ENCODE measurements at places on chromosomes 6 and 20.

GRCh38 chr6:38495922-38496635 is 143.7 kb downstream of the BTBD9 start:
- DNase-seq: peak; percentile 55

- DNase-seq: no peak
Observed at GRCh38 chr6:11968241-11968806, 43.8 kb upstream of the HIVEP1 start.

DNA sequence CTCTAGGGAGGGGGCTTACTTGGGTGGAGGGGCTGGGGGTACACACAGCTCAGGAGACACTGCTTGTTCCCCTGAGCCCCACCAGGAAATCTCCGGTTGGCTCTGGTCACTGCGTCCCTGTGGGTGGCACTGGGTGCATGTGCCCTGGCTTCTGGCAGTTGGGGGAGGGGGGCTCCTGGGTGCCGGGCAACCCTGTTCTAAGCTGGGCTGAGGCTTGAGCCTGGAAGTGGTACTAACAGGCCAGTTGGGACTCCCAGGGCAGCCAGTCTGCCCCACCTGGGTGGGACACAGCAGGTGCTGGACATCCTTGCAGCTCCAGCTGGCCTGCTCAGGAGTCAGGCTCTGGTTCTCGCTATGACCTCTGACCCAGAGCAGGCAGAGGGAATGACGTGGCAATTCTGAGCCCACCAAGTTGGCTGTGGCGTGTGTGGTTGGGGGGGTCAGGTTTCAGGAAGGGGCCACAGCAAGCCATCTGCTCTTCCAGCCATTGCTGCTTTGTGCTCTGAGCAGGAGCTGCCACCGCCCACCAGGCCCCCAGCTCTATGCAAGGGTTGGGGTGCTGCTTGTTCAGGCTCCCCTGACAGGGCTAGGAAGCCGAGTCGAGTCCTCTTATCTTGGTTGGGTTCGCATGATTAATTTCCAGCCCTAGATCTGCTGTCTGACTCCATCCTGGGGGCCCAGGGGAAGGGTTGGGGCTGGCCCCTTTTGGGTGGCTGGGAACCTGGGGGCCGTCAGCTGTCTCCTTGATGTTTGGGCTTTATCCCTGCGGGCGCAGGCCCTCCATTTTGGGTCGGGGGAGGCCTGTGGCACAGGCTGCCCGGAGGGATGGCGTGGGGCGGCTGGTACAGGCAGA is 590 bp downstream of the C20orf204 start:
- peak; percentile 46 for DNase-seq

DNA sequence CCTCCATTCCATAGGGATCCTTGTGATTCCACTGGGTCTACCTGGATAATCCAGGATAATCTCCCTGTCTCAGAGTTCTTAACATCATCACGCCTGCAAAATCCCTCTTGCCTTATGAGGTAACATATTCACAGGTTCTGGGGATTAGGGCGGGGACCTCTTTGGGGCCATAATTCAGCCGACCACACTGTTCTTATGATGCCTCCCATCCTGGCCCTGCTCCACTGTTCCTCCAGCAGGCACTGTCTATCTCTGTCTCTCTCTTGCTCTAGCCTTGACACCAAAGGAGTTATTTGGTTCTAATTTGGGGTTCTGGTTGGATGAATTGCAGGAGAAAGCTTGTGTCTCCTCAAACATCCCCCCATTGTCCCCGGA is 168.1 kb downstream of the NFATC2 start:
- no peak for DNase-seq

GRCh38 chr20:12748359-12748994 is 260.3 kb upstream of the SPTLC3 start:
- no peak for DNase-seq

DNA sequence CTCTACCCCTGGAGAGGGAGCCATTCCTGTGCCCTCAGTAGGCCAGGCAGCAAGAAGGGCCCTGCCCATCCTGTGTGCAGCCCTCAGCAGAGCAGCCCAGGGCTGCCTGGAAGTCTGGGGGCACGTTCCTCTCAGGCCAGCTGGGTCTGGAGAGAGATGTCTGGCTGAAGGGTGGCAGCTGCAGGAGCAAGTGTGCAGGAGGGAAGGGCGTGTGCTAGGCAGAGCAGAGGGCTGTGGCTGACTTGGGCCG is 62.7 kb downstream of the NOL4L start:
- no peak for DNase-seq

GRCh38 chr6:20915156-20915555 is 380.9 kb downstream of the CDKAL1 start:
- DNase-seq: no peak

DNA sequence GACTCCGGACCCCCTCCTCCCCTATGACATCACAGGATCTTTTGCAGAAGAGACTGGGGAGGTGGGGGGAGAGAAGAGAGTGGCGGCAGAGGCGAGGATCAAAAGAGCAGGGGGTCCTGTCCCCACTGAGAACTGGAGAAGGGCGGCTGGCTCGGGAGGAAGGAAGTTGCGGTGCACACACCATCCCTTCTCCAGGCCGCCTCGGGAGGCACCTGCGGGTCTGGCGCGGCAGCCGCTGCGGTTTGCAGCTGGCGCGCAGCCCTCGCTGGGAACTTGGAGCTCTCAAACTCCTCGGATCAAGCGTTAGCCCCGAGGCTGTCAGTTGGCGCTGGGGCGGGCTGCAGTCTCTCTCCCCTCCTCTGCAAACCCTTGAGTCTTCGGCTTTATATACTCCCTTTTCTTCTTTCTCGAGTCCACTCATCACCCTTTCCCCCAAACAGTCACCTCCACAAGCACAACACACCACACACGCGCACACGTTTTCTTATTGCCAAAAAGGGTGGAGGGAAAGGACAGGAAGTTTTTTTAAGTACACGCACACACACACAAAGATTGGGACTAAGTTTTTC is 180.7 kb downstream of the TBXT start:
- DNase-seq: no peak

DNA sequence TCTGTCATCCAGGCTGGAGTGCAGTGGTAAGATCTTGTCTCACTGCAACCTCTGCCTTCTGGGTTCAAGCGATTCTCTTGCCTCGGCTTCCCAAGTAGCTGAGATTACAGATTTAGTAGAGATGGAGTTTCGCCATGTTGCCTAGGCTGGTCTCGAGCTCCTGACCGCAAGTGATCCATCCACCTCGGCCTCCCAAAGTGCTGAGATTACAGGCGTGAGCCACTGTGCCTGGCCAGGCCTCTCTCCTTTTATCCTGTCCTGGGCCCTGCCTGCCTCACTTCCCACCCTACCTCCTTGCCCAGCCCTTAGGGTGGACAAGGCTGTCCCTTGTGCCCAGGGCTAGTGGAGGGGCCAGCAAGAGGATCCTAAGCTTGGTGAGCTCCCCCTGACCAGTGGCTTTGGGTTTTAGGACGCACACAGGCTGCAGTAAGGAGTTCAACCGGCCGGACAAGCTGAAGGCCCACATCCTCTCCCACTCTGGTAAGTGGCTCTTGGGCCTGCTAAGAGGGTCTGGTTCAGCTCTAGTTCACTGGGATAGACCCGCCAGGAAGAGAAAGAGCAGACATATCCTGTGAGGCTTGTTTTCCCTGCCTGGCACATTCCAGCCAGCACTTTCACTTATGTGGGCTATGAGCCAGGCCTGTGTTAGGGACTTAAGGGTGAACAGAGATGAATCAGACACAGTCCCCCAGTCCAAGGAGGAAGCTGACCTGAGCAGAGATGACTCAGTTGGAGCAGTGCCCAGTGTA is 21.9 kb upstream of the CHMP4B start:
- no peak for DNase-seq

DNA sequence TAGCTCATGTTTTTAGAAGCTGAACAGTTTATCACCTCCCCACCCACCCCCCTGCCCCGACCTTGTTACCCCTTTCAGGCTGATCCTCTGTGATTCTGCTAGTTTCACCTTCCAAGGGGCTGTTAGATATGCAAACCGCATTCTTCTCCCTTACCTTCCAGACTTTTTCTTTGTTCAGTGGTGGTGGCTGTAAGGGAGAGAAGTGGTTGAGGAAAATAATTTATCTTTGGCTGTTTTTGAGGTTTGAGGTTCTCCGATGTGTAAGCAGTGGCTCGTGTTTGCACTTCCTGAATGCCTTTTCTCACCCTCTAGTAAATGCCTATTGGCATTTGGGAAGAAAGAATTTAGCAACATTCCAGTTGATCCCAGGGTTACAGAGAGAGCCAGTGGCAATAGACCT is 69.4 kb upstream of the KCNG1 start:
- no peak for DNase-seq

DNA sequence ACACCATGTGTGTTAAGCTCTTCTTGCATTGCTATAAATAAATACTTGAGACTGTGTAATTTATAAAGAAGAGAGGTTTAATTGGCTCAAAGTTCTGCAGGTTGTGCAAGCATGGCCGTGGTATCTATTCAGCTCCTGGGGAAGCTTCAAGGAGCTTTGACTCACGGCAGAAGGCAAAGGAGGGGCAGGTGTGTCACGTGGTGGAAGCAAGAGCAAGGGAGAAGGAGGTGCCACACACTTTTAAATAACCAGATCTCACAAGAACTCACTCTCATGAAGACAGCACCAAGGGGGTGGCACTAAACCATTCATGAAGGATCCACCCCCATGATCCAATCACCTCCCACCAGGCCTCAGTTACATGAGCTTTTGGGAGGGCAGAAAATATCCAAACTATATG is 193.7 kb downstream of the ERMARD start:
- no peak for DNase-seq

DNA sequence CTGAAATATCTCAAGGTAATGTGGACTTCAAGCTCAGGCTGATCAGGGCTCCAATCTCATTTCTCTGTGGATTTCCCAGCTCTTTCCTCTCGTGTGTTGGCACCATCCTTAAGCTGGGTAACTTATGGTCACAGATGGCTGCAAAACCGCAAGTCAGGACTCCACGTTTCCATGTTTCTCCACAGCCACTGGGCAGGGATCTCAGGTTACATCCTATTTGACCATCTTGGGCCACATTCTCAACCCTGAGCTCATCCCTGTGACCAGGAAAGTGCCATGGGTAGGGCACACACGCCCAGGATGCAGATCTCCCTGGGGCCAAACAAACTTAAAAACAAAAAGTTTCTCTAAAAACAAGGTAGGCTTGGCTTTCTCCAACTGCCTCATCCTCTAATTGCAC is 15.4 kb downstream of the RPS6KA2 start:
- no peak for DNase-seq

DNA sequence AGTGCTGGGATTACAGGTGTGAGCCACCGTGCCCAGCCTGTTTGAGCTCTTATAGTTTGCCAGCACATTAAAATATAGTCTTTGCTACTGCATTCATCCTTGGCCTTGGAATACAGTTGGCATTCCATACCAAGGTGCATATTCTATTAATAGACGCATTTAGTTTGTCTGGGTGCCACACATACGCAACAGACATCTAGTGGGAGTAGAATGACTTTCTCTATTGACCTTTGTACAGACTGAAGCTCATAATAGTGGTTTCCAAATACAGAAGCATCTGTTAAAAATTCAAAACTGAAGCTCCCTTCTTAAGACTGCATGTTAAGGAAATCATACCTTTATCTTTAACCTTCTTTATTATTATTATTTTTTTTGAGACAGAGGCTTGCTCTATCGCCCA is 46.7 kb upstream of the FNDC1 start:
- no peak for DNase-seq

GRCh38 chr6:101711518-101711917 is 318.0 kb downstream of the GRIK2 start:
- no peak for DNase-seq

- DNase-seq: no peak
Observed at GRCh38 chr6:117602899-117603588, 733 bp upstream of the GOPC start.

GRCh38 chr6:21426841-21427490 is 166.6 kb upstream of the SOX4 start:
- DNase-seq: no peak

DNA sequence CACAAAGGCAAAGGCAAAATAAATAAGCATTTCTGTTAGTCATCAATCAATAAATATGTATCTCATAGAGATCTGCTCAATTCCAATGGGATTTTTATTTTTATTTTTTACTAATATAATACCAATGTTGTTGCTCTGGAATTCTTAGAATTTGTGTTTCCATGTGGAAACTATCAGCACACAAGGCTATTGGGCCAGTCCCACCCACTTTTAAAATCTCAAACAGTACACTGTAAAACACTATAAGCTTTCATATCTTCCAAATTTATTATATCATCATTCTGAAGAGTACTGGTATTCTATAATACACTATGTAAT is 563.8 kb upstream of the MARCKS start:
- DNase-seq: no peak

DNA sequence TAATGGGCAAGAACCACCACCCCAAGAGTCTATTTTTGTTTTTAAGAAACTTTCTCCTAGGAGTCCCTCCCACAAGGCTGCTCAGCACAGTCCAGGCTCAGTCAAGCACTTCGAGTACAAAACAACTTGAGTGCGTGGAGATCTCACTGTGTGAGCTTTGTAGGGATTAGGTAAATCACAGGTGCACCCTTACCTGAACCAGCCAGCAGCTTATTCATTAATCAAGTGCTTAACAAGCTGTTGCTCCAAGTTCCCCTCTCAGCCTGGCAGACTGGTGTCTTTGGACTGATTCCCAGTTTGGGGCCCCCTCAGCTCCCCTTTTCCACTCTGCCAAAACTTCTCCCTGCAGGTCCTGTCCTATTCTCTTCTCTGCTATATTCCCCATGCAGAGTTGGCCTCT is 133.1 kb downstream of the LY86 start:
- no peak for DNase-seq

- DNase-seq: no peak
Observed at GRCh38 chr20:37574199-37574890, 46.7 kb upstream of the BLCAP start.

DNA sequence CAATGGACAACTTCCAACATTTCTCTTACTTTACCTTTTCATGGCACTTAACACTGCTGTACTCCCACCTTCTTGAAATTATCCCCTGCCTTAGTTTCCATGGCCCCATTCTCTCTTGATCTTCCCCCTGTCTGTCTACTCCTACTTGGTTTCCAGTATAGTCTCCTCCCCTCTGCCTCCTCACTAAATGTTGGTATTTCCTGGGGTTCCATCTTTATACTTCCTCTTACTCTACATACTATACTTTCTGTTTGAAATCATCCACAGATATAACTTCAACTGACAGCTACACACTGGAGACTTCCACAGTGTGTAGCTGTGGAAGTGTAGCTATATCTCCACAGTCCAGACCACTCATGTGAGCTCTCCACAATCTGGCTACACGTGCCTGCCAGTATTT is 13.5 kb downstream of the ZHX3 start:
- no peak for DNase-seq

- DNase-seq: no peak
Observed at GRCh38 chr6:109925075-109925474, 53.0 kb upstream of the GPR6 start.

GRCh38 chr6:142320366-142320765 is 18.6 kb downstream of the ADGRG6 start:
- DNase-seq: no peak

GRCh38 chr6:136525586-136526195 is 24.5 kb downstream of the MAP7 start:
- no peak for DNase-seq

Data from activated CD4-positive, alpha-beta T cell treated with anti-CD3 and anti-CD28 coated beads, Interleukin-10, Interleukin-2, amounts not matched to agents 100 ng/mL and 50 ng/mL, durations not matched to agents 16 hours and 8 hours (primary cell).